ENCODE measurements at places on chromosomes 1 and 21.

- DNase-seq: peak; percentile 75
Observed at GRCh38 chr1:46582972-46583371, 21.1 kb downstream of the MKNK1 start.

DNA sequence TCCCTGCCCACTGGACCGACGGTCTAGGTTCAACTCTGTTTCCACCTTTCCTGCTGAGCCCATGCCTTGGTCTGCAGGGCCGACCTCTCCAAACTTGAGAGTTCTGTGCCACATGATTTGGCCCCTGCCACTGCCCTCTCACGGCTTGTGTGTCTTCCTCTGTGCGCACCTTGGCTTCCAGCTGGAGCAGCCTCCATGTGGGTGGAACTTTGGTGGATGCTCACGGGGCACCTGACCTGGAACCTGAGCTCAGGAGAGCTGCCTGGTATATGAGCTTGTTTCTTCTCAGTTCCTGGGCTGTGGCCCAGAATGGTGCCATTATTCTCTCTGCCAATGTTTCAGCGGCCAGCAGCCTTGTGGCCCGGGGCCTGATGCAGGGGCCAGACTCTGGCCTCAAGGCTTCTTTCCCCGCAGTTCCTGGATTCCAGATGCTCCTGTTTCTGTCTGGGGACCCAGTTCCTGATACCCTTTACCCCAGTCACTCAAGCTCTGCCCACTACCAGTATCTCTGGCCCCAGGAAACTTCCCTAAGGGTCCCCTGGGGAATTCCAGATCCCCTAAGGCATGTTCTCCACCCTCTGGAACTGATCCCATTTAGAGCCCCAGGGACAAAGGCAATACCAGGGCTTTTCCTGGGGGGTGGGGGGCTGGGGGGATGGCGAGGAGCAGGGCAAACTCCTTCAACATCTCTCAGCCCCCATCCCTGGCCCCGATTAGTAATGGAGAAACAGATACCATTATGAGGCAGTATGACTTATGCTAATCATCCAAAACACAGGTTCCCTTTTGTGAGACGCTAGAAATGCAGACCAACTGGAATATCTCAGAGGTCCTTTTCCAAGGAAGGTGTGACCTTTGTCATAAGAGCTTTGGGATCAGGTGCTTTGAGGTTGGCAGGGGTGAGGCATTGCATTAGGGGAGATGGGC is 11.1 kb downstream of the QSOX1 start:
- no peak for DNase-seq

DNA sequence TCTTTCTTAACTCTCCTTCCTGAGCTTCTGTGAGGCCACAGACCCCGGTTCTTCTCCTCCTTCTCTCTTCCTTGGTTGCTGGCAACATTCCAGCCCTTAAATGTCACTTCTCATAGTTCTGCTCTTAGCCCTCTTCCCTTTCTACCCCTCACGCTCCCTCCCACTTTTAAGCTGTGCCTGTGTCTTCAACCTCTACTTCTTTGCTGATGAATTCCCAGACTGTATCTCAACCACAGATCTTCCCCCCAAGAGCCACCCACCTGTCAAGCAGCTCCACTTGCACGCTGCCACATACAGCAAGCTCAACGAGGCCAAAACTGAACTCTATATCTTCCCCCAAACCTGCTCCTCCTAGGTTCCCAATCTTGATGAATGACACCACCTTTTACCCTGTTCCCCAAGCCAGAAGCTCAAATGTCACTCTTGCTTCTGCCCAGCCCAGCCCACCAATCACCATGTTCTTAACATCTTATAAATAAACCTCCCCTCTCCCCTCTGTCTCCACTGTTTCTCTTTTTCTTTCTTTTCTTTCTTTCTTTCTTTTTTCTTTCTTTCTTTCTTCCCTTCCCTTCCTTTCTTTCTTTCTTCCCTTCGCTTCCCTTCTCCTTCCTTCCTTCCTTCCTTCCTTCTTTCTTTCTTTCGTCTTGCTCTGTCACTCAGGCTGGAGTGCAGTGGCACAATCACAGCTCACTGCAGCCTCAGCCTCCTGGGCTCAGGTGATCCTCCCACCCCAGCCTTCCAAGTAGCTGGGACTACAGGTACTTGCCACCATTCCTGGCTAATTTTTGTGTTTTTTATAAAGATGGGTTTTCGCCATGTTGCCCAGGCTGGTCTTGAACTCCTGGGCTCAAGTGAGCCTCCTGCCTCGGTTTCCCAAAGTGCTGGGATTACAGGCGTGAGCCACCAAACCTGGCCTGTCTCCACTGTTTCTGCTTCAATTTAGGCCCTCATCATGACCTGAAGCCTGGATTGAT is 19.8 kb upstream of the PTP4A2 start:
- DNase-seq: peak; percentile 91

GRCh38 chr21:28644762-28645161 is 347.9 kb downstream of the LTN1 start:
- peak; percentile 23 for DNase-seq

GRCh38 chr1:207314816-207315215 is 6.7 kb upstream of the CD55 start:
- no peak for DNase-seq

DNA sequence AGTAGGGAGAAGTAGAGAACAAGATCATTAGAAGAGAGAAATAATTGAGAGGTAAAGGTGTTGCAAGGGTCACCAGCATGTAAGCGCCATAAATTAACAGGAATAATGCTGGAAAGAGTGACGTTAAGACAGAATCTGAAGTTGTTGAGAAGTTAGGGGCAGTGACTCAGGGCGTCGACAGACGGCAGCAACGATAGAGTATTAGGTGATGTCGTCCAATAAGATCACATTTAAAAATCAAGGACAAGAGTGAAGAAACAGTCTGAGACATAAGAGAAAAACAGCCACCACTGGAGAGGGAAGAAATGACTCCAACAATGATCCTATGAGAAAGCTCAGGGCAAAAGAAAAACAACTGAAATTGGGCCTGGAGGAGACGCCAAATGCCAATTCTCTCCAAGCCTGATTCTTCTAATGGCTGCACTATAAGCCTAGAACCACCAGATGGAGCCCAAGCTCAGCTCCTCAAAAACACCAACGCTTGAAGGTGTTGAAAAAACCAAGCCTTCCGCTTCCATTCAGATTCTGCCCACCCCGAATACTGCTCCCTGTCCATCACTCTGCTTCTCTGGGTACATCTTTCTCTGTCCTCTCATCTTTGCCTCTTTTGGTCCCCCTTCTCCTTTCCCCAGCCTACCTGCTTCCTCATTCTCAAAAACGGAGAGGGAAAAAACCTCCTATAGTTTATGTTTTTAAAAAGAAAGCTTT is 70.0 kb downstream of the LUZP1 start:
- DNase-seq: peak; percentile 82

GRCh38 chr1:33636209-33636608 is 163.8 kb downstream of the ZSCAN20 start:
- DNase-seq: no peak

Measured in OCI-M1 (cell line).